Stromal cell of bone marrow (primary cell): ENCODE measurements at places on chromosomes 1 and 21.

- no peak for DNase-seq
Measured at GRCh38 chr1:45304311-45305081, 22.2 kb upstream of the HPDL start.

DNA sequence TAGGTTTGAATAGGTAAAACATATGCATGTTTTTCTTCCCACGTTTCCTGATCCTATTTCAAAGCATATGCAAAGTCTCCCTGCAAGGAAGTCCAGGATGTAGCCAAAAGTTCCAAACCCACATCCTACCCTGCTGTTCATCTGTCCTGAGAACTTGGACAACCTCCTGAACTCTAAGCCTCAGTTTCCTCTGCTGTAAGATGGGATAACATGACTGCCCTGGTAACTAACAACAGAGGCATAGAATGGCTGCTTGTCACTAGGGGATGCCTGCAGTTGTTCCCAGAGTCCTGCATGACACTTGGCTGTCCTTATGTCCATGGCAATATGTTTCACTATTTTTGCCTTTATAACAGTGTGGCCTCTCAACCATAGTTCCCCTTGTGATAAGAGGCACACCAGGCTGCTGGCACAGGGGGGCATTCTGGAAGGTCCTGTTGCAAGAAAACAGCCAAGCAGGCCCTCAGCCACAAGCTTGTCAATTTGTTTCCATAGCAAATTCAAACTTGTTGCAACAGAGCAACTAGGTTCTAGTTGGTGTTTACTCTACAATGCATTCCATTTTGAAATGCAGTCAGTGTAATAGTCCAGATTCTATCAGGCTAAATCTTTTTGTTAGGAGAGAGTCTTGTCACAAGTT is 1.5 kb upstream of the HDGF start:
- no peak for DNase-seq

GRCh38 chr1:223709598-223709997 is 2.7 kb upstream of the CAPN2 start:
- DNase-seq: no peak

DNA sequence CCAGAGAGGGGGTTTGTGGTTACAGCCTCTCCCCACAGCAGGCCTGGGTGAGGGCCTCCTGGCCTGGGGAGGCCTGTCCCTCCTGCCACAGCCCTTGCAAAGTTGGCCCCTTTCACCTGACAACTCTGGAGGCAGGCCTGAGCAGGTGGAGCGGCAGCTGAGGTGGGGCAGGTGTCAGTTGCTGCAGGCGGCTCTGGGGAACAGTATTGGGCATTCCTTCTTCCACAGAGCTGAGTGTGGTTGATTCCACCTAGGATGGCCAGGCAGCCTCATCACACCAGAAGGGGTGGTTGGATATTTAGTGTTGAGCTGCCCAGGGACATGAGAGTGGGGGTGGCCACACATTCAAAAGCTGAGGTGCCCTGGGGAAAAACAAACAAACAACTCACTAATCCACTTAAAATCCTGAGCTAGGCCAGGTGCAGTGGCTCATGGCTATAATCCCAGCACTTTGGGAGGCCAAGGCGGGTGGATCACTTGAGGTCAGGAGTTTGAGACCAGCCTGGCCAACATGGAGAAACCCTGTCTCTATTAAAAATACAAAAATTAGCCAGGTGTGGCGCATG is 31.1 kb downstream of the PIGP start:
- DNase-seq: no peak

DNA sequence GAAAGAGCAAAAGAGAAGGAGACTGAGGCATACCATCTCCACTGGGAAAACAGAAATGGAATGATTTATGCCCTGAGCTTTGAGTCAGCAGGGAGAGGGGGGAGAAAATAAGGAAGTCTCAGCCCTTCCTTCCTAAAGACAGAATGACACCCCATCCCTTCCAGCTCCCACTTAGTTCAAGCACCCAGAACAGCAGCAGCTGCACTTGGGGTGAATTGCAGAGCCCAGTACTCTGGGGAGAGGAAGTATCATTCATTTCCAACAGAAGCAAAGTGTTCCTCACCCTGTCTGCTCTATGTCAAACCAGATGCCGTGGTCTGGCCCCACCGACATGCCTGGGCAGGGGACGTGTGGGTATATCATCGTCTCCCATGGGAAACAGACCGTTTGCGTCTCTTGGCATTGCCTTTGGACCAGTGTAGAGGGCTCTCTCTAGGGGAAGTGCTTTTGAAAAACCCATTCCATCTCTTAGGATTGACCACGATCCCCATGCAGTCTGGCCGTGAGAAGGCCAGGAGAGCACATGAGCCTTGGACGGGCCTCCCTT is 1.1 kb upstream of the KCNJ15 start:
- DNase-seq: no peak

- DNase-seq: no peak
Measured at GRCh38 chr1:14923727-14924452, 229.7 kb upstream of the TMEM51 start.

DNA sequence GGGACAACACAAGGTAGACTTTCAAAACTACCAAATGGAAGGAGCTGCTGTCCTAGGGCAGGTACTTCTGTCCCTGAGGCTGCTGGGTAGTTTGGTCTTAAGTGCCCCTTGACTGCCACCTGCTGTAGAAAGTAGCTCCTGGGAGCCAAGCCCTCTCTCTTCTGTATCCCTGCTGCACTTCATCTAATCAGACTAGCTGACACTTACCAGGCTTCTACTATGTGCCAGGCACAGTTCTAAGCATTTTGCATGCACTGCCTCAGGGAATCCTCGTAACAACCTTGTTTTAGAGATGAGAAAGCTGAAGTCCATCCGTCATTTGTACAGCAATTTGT is 15.9 kb upstream of the SRSF4 start:
- no peak for DNase-seq

GRCh38 chr1:4018466-4019146 is 118.5 kb upstream of the C1orf174 start:
- no peak for DNase-seq

DNA sequence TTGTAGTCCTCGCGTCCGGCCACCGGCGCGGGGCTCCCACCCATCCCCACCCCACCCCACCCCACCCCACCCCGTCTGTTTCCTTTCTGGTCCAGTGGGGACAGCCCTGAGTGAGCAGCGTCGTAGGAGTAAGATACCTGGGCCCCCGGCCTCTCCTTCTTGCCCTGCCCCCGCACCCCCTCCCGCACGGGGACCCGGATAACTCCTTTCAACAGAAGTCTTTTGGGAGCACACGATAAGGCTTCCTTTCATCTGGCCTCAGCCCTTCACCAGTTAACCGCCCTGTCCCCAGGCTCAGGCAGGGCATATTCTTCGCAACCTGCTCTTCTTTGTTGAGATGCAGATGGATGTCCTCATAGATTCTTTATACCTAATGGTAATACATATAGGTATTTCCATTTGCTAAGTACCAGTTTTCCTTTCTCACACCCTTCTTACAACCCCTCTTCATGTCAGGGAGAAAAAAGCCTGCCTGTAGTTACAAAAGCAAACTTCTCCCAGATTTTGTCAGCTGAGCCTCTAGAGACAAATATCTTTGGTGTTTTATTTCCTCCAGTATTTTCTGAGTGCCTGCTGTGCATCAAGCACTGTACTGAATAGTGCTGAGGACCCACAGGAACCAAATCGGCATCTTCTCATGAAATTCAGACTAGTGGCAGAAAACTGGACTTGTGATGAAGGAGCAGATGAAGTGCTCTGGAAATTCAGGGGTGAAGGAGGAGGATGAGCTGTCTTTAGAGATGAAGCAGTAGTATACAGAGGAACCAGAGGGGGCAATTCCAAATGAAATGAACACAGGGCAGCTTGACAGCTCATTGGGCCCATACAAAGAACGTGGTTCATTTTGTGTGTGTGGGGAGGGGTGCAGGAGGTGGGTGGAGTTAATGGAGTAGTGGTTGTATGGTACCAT is 33.6 kb downstream of the SLC2A1 start:
- DNase-seq: no peak

DNA sequence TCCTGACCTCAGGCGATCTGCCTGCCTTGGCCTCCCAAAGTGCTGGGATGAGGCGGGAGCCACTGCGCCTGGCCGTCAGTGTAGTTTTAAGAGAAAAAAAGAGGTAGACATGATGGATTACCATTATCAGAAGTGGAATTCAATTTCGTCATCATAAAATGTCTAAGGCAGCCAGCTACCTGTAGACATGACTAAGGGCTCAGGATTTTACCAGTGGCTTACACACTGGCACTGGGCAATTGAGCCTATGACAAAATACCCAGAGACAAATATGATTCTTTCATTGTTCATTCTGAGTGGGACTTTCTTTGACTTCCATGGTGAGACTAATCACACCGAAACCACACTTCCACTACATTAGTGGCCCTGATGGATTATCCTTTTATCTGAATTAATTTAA is 181.5 kb downstream of the GABPA start:
- DNase-seq: no peak

- DNase-seq: no peak
Measured at GRCh38 chr1:98893371-98893770, 111.3 kb downstream of the PLPPR5 start.

GRCh38 chr1:98421085-98421435 is 240.5 kb upstream of the SNX7 start:
- no peak for DNase-seq

DNA sequence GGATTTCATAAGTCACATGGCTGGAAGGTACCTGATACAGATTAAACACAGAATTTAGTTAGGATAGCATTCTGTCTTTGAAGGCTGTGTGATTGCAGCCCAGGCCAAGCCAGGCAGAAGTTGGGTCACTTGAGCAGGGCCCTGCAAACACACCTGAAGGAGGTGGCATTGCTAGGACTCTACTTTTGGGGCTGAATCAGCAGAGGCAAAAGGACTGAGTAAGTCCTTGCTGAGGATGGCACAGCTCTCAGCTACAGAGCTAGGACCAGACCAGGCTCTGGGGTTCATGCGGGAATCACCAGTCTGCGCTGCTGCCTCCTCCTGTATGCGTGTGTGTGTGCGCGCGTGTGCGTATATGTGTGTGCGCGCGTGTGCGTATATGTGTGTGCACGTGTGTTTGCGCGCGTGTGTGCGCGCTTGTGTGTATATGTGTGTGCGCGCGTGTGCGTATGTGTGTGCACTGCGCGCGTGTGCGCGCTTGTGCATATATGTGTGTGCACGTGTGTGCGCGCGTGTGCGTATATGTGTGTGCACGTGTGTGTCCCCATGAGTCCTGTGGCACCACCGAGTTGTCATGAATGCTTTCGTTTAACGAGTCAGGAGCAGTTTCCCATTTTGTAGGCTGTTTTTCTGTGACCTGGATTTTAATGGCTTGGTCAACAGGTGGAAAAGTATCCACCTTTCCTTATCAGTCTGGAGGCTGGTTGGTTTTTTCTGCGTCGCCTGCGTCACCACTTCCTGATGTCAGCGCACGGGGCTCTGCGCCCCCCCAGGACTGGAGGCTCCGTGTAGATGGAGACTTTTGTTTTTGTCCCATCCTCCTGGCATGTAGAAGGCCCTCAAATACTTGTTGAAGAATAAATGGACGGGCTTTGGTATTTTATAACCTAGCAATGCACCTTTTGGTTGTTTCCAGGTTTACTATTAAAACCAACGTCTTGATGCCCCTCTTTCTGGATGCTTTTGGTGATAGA is 34.7 kb downstream of the ADARB1 start:
- no peak for DNase-seq

- no peak for DNase-seq
Measured at GRCh38 chr1:30968220-30968971, 59.8 kb upstream of the SDC3 start.

DNA sequence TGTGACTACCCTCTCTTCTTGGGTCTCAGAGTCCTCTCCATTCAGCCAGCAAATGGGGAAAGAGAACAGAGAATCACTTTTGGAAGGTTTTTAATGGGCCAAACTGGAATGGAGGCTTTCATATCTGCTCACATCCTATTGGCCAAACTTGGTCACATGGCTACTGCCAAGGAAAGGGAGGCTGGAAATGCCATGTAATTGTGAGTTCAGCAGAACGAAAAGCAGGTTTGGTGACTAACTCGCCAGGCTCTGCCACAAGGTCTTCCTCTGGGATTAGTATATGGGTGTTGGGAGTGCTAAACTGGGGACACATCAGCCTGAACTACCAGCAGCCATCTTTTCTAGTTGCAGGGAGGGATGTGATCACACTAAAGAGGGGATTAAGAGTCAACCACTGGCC is 19.2 kb downstream of the RD3 start:
- DNase-seq: no peak

GRCh38 chr1:118008011-118008410 is 78.5 kb downstream of the WDR3 start:
- no peak for DNase-seq

DNA sequence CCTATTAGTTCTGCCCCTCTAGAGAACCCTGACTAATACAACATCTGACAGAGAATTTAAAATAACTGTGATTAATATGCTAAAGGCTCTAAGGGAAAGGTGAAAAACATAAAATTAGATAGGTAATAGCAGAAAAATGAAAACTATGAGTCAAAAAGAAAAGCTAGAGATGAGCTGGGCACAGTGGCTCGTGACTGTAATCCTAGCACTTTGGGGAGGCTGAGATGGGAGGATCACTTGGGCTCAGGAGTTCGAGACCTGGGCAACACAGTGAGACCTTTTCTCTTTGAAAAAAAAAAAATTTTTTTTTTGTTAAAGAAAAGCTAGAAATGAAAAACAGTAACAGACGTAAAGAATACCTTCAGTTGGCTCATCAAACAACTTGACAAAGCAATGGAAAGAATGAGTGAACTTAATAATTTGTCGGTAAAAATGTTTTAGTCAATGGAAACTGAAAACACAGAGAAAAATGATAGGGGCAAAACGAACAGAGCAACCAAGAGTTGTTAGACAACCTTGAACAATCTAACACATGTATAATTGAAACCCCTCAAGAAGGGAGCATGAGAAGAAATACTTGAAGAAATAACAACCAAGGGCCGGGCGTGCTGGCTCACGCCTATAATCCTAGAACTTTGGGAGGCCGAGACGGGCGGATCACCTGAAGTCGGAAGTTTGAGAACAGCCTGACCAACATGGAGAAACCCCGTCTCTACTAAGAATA is 132.9 kb upstream of the GFI1 start:
- no peak for DNase-seq

DNA sequence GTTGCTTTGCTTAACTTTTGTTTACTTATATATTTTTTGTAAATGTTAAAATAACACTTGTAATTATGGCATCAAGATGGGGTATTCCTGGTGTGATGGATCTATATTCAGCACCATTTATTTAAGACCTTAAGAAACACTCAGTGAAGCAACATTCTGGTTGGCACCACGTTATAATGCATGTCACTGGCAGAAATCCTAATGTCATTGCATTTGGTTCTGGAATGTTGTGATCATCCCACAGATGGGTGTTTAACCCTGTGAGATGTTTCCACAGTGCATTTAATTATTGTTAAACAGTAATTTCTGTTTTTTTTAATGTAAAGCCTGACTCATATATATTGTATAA is 116.5 kb downstream of the NOS1AP start:
- DNase-seq: no peak

DNA sequence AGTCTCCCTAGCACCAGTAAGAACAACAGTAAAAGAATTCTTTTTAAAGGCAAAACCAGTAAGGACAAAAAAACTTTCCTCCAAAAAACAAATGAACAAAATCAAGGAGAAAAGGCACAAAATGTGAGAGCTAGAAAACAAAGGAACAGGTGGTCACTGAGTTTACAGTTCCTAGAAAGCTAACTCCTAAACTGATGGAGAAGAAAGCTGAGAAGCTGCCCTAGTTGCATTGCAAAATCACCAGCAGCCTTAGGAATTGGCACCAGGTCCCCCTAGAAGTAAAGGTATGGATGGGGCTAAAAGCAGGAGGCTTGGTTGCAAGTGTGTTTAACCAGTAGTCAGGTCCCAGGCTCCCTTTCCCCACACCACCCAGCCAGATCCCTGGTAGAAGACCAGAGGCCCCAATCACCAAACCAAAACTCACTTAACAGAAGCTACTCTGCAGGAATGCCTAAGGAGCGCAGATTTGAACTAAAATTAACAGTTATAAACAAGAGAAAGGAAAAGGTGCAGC is 47.6 kb downstream of the RAB3GAP2 start:
- DNase-seq: no peak
